ENCODE measurements at places on chromosomes 2 and 18.

GRCh38 chr2:189109921-189110397 is 69.6 kb downstream of the COL5A2 start:
- DNase-seq = no peak

- no peak for DNase-seq
Observed at GRCh38 chr2:100297511-100297910, 24.8 kb downstream of the LONRF2 start.

GRCh38 chr2:74250189-74250631 is 51.8 kb downstream of the MTHFD2 start:
- peak; percentile 10 for DNase-seq

- DNase-seq = no peak
Observed at GRCh38 chr2:44369392-44369791, 7.6 kb downstream of the CAMKMT start.

GRCh38 chr2:58634653-58635370 is 393.7 kb upstream of the FANCL start:
- DNase-seq = no peak

- DNase-seq = no peak
Observed at GRCh38 chr2:48345176-48345575, 184.8 kb upstream of the STON1 start.

DNA sequence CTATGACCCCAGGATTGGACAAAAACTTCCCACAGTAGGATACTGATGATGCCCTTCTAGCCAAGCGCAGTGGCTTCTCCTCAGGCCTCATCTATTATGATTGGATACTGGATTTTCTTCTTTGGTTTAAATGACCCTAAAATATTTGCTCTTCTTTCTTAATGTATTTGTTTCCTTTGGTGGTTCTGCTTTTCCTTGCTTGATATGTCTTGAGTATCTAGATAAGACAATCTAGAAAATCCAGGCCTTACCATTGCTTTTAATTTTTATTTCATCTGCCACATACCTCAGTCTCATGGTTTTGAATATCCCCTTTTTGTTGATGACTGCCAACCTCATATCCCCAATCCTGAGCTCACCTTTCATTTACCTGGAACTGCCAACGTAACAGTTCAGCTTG is 35.6 kb downstream of the OTOF start:
- DNase-seq = no peak

GRCh38 chr2:236120141-236120601 is 48.0 kb downstream of the GBX2 start:
- no peak for DNase-seq

GRCh38 chr2:219490600-219491130 is 8.0 kb upstream of the GMPPA start:
- DNase-seq = no peak

DNA sequence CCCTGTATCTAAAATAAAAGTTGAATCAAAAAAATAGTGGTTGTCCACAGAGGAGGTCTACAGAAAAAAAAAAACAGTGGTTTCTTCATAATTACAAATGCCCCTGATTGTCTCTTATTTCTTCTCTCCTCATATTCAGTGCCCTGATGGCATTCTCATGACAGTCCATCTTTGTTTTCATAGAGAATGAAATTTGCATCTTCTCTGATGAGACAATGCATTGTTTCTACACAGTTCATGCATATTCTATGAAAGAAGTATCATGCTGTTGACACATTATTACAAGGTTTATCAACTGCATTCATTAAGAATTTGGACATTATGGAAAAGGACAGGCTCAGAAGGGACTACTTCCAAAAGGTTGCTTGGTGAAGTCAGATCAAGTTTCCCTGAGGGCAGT is 59.5 kb downstream of the LHCGR start:
- DNase-seq = no peak

- no peak for DNase-seq
Observed at GRCh38 chr2:237479747-237480146, 7.3 kb upstream of the MLPH start.

DNA sequence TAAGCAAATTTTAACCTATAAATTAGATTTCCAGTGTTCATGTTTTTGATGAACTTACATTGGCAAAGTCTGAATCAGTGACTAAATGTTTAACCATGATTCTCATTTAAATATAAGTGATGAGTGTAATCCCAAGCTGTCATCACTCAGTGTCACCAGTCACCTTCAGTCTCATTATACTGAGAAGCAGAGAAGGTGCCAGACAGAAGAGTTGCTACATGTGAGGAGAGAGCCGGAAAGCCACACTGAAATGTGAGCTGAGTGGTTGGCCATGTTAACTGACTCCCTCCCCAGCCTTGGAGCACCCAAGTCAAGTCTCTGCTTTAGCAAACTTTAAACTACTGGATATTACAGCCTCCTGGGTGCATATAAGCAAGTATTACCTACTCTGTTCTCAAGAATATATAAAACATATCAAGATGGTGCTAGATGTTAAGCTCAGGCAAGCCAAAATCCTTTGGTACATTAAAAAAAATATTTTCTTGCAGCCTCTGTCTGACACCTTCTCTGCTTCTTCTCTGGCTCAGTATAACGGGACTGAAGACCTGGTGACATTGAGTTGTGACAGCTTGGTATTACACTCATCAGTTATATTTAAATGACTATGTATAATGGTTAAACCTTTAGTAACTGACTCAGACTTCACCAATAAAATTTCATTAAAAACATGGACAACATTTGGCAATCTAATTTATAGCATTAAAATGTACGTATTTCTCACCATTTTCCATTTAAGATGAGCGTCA is 75.8 kb upstream of the MAP3K20 start:
- DNase-seq = no peak

- no peak for DNase-seq
Observed at GRCh38 chr2:237691029-237691907, 63.9 kb downstream of the LRRFIP1 start.

Data from stimulated activated CD4-positive, alpha-beta T cell treated with anti-CD3 and anti-CD28 coated beads, Interleukin-15, amount 100 ng/mL, for 1 hour (primary cell).